Esophagus squamous epithelium (tissue), 5 donors: ENCODE measurements at places on chromosomes 1 and 21.

DNA sequence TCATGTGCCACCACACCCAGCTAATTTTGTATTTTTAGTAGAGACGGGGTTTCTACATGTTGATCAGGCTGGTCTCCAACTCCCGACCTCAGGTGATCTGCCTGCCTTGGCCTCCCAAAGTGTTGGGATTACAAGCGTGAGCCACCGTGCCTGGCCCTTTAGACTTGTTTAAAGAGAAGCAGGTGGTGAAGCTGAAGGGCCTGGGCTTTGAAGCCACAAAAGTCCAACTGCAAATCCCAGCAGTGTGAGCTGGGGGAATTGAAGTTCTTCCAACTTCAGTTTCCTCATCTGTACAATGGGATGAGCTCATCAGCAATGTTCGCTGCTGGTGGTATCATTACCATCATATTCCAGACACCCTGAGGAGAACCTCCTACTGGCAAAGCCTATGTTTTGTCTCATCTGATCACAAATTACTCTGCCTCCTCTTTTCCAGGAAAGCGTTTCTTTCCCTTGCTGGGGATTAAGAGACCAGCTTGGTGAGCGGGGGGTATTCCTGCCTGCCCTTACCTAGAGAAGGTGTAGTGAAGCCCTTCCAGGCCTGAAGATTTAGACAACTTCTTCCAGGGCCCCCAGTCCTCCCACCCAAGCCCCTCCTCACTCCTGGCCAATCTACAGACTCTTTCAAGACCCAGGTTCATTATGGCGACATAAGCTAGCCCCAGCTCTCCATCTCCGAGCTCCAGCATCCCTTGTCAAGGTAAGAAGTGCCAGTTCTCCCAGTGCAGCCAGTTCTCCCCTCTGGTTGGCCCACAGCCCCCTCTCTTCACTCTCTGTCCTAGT is 2.4 kb upstream of the SHISA4 start:
- DNase-seq = no peak

GRCh38 chr1:172540635-172541034 is 7.7 kb downstream of the SUCO start:
- no peak for DNase-seq

DNA sequence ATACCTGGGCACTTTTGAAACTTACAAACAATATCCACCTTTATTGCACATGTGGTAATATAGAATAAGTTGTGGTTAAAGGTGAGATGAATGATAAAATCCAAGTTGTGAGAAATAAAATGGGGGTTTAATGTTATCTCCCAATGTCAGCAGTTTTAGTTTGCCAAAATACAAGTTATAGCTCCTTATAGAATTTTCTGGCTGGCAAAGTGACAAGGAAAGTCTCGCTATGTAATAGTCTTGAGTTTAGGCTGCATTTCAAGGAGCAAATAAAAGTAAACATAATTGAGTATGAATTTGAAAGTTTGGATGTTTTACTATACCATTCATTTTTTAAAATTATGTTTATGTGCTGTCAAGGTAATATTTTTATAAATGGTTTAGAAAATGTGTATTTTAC is 15.0 kb upstream of the NEXN start:
- DNase-seq = no peak

- DNase-seq = no peak
Measured at GRCh38 chr21:33234635-33235520, 5.1 kb downstream of the IFNAR2 start.

DNA sequence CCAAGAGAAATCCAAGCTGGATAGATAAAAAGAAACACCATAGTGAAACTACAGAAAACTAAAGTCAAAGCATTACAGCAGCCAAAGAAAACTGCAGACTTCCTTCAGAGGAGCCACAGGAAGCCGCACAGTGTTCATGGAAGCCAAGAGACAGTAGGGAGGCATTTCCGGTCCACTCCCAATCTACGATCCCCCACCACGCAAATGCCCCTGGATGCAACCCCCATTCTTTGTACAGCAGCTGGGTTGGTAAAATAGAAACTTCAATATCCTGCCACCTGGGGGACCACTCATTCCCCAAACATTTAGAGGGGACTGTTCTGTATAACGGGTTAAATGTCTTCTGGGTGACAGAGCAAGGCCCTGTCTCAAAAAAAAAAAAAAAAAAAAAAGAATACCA is 43.9 kb upstream of the TSPEAR start:
- no peak for DNase-seq

DNA sequence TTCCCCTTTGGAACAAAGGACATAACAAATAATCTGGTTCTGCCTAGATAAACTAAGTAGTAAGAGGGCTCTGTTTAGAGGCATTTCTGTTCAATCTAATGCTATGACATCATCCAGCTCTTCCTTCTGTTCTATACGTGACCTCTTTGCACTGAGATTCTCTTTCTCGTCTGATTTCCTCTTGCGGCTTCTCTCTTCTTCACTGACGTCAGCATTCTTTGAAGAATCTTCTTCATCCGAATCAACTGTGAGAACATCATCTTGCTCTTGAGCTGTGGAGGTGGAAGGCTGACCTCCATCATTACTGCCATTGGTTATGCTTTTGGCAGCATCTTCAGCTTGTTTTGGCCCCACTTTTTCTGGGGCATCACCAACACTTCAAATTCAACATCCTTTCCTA is 130.4 kb downstream of the HS2ST1 start:
- DNase-seq = no peak

- DNase-seq = no peak
Measured at GRCh38 chr1:65165269-65165993, 17.4 kb downstream of the AK4 start.

DNA sequence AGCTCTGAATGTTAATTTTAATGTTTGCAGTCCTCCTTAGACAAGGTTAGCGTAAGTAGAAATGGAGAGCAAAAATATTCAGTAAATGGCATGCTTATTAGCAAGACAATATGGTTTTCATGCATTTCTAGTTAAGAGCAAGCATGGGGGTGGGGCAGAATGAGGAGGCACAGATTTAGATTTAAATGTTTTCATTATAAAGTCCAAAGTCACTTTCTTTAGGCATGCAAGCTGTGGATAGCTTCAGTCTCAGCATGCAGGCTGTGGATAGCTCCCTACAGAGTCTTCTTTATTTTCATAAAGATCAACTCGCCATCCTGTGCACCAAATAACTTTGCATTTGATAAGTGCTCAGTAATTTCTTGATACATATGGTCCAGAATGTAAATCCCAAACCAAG is 1294.5 kb upstream of the ADGRL2 start:
- no peak for DNase-seq

- DNase-seq = no peak
Measured at GRCh38 chr1:67791686-67792085, 41.6 kb downstream of the GNG12 start.

DNA sequence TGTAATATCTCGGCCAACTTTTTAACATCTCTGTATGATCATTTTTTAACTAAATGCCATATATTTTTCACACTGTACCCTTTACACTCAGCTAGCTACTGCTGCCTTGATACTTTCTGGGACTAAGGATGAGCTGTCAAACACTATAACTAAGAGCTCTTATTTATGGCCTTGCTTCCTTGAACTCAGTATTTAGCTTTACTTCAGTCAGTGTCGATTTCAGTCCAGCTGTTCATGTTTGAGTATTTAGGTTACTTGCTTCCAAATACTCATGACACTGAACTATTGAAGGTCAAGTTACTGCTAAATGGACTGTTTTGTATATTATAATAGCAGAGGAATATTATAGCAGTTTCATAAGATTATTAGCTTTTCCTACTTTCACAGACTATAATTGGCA is 25.9 kb upstream of the USP25 start:
- no peak for DNase-seq

DNA sequence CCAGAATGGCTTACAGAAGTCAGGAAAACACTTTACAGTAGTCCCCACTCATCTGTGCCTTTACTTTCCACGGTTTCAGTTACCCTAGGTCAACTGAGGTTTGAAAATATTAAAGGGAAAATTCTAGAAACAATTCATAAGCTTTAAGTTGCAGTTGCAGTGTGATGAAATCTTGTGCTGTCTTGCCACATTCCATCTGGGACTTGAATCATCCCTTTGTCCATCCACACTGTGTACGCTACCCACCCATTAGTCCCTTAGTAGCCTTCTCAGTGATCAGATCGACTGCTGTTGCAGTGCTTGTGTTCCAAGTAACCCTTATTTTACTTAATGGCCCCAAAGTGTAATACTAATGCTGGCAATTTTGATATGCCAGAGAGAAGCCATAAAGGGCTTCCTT is 30.5 kb downstream of the ZCCHC17 start:
- DNase-seq = no peak

DNA sequence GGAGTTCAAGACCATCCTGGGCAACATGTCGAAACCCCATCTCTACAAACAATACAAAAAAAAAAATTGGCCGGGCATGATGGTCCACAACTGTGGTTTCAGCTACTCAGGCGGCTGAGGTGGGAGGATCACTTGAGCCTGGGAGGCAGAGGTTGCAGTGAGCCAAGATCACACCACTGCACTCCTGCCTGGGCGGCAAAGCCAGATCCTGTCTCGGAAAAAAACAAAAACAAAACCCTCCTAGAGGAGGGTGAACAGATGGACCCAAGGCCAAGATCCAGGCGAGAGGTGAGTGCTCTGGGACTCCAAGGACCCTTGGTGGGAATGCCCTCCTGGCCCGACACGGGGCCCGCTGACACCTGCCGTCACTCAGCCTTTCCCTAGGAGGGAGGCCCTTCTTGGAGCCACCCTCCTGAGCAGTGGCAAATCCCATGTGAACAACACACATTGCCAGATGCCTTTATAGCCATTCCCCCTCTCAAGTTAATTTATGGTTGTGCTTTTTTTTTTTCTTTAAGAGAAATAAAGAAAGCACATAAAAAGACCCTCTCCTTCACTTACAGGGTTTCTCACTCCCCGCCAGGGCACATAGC is 380 bp downstream of the TFF2 start:
- no peak for DNase-seq

GRCh38 chr1:223785808-223786207 is 59.9 kb downstream of the TP53BP2 start:
- DNase-seq = no peak

GRCh38 chr1:227951624-227952373 is 4.1 kb upstream of the WNT9A start:
- no peak for DNase-seq

DNA sequence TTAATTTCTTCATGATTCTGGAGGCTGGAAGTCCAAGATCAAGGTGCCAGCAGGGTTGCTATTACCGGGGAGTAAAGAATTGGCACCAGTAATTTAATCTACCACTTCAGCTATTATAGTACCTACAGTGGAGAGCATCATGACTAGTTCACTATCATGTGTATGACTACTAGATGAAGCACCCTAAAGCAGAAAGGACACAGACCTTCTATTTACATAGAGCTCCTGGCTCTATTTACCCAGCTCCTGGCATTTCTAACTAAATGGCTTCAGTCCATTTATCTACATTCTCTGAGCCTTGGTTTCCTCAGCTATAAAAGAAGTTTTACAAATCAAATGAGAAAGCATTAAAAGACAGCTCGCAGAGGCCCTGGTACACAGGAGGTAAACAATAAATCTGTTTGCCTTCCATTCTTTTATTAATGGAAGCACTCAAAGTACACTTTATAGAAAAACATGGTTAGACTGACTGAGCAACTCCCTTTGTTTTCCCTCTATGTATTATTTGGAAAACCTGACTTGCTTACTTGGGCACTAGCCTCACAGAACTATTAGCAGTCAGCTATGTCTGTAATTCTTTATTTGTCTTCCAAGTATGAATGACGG is 203.0 kb downstream of the SLC35F3 start:
- no peak for DNase-seq

DNA sequence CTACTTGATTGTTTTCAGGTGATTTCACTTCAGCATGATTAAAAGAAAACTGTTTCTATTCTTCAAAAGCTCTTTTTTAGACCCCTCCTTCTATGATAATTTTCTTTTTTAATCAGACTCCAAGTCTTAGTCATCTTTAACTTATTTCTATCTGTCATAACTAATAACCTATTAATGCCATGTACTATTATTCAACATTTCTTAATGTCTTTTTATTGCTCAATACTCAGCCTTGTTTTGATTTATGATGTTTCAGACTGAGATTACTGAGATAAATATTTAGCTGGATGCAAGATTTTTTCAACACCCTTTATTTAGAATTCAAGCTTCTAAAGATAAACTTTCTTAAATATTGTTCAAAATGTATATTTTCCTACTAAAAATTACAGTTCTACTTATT is 53.6 kb downstream of the ATP6V1G3 start:
- no peak for DNase-seq

- DNase-seq = no peak
Measured at GRCh38 chr21:26795412-26795805, 49.8 kb downstream of the ADAMTS1 start.

DNA sequence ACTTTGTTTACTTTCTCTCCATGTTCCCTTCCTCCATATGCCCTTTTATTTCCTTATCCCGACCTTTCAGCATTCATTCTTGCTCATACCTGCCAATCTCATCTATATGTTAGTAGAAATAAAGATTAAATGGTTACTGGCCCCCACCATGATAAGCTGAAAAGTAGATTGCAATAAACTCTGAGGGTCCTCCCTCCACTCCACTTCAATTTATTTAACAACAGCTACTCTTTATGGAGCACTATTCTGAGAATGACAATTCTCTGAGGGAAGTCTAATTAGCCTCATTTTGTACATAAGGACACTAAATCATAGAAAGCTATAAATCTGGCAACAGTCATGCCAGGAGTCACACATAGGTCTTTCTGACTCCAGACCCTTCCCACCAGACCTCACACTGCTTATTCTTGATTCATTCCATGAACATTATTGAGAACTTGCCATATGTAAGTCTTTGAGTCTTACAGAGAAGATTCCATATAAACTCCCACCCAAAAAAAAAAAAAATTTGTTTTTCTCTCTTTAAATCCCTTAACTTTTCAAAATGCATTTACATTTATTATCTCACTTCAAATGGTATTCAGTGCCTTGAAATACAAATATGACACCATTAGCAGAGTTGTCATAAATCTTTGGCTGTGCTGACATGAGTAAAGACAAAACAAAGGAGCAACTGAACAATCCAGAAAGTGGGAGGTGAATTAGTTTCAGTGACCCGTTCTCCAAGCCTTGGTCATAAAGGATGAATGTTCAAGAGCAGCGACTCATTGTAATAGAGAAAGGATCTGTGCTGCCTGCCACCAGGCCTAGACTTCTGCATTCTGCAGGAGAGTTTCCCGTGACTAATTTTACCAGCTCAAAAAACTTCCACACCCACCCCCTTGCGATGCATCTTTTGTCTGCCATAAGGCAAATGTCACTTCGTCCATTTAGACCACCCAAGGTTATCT is 28.5 kb downstream of the PALMD start:
- no peak for DNase-seq
